ENCODE measurements at places on chromosomes 3 and 15. TPM values are rescaled to one million over a fixed set of nuclear protein-coding genes. Genes with fewer than 3 reads are reported as not detected.

- no peaks in the 10 kb centered on the region for H3K36me3 ChIP-seq
- no peak for DNase-seq
- H3K4me3 ChIP-seq = no peak overlapping the region
Measured at GRCh38 chr3:40152482-40153133, 156.9 kb upstream of the EIF1B start.

GRCh38 chr3:71436337-71436736 lies 147.2 kb downstream of the FOXP1 start:
- no peak overlapping the region for H3K4me3 ChIP-seq
- peaks cover 70% of the 10 kb centered on the region for H3K4me1 ChIP-seq
- no peak overlapping the region for H3K27ac ChIP-seq

Gene CACNA2D3
- total RNA-seq = 4.0 TPM

GRCh38 chr15:31116423-31117030 lies 15.0 kb upstream of the TRPM1 start:
- no peaks in the 10 kb centered on the region for H3K27me3 ChIP-seq
- no peak for DNase-seq
- no peaks in the 10 kb centered on the region for H3K4me1 ChIP-seq
- H3K36me3 ChIP-seq = no peaks in the 10 kb centered on the region
- H3K27ac ChIP-seq = no peak overlapping the region

GRCh38 chr15:99019558-99020540 lies 12.3 kb upstream of the PGPEP1L start:
- no peak overlapping the region for H3K4me3 ChIP-seq
- H3K27ac ChIP-seq = no peak overlapping the region
- DNase-seq = no peak
- H3K36me3 ChIP-seq = no peaks in the 10 kb centered on the region
- no peaks in the 10 kb centered on the region for H3K27me3 ChIP-seq

GRCh38 chr15:67997996-67998395 lies 56.1 kb upstream of the PIAS1 start:
- no peaks in the 10 kb centered on the region for H3K36me3 ChIP-seq
- H3K4me1 ChIP-seq = peaks cover 8% of the 10 kb centered on the region
- no peak for DNase-seq
- H3K4me3 ChIP-seq = no peak overlapping the region
- no peaks in the 10 kb centered on the region for H3K27me3 ChIP-seq

- no peak for DNase-seq
- no peaks in the 10 kb centered on the region for H3K36me3 ChIP-seq
- no peaks in the 10 kb centered on the region for H3K27me3 ChIP-seq
- peak overlapping the region; percentile 78 for H3K4me3 ChIP-seq
- H3K4me1 ChIP-seq = peaks cover 7% of the 10 kb centered on the region
- peak overlapping the region; percentile 44 for H3K27ac ChIP-seq
Measured at GRCh38 chr3:69385123-69385722, 665 bp downstream of the FRMD4B start.

DNA sequence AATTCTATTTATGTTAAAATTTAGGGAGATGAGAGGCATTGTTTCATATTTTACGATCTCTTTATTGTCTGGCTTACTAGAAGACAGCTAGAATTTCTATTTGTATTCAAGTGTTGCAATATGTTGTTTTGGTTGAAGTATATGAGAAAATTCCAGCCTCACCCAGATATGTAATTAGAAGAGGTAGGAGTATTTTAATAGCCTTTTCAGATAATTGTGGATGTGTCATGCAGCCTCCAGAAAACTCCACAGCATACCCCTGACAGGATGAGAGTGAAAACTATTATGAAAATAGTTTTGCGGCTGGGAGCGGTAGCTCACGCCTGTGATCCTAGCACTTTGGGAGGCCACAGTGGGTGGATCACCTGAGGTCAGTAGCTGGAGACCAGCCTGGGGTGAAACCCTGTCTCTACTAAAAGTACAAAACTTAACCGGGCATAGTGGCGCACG lies 21.5 kb upstream of the USP3 start:
- no peak overlapping the region for H3K27ac ChIP-seq
- H3K27me3 ChIP-seq = no peaks in the 10 kb centered on the region
- no peaks in the 10 kb centered on the region for H3K4me1 ChIP-seq
- no peak for DNase-seq
- H3K36me3 ChIP-seq = no peaks in the 10 kb centered on the region

Gene PLCB2
- total RNA-seq = 32.4 TPM

Gene FBXW12
- total RNA-seq = not detected

DNA sequence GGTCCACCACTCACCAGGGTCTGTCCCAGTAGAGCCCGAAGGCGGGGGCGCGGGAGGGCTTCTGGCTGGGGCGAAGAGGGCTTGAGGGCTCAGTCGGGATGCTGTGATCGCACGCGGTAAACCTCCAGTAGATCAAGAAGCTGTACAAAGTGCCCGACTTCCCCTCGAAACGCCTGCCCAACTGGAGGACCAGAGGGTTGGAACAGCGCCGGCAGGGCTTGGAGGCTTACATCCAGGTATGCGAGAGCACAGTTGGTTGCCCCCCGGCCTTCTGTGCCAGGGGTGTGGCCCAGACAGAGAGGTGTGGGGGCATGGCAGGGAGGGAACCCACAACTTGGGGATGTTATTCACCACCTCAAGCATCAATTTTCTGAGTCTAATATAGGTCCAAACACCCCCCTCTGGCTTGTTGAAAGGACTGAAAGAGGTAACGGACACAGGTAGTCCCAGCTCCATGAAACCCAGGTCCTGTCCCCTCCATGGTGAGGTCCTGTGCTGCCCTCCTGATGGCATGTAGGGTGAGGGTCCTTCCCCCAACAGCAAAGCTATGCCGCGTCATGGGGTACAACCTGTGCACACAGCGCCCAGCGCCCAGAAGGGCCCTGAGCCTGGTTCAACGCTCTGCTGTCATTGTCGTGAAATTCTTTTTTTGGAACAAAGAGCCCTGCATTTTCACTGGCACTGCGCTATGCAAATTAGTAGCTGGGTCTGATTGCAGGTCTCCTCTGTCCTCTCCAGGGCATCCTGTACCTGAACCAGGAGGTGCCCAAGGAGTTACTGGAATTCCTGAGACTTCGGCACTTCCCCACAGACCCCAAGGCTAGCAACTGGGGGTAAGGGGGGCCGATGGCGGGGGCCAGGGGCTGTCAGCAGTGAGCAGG lies 1.2 kb downstream of the SNX22 start:
- peaks cover 21% of the 10 kb centered on the region for H3K4me1 ChIP-seq
- no peak overlapping the region for H3K27ac ChIP-seq
- peaks cover 6% of the 10 kb centered on the region for H3K27me3 ChIP-seq
- DNase-seq = no peak
- H3K4me3 ChIP-seq = peak overlapping the region; percentile 68

GRCh38 chr15:52417521-52417920 lies 111.2 kb downstream of the MYO5A start:
- H3K27ac ChIP-seq = no peak overlapping the region
- DNase-seq = no peak
- H3K27me3 ChIP-seq = no peaks in the 10 kb centered on the region
- H3K4me1 ChIP-seq = no peaks in the 10 kb centered on the region

GRCh38 chr3:153115326-153115725 lies 46.7 kb upstream of the RAP2B start:
- H3K36me3 ChIP-seq = no peaks in the 10 kb centered on the region
- no peak overlapping the region for H3K4me3 ChIP-seq
- H3K4me1 ChIP-seq = no peaks in the 10 kb centered on the region
- no peak for DNase-seq

DNA sequence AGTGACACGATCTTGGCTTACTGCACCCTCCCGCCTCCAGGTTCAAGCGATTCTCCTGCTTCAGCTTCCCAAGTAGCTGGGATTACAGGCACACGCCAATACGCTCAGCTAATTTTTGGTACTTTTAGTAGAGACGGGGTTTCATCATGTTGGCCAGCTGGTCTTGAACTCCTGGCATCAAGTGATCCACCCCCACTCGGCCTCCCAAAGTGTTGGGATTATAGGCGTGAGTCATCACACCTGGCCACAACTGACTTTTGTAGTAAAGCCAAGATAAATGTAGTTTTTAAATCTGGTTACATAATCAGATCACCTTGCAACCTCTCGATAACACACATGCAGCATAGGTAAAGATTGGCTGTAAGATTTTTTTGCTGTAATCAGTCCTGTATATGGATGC lies 657.5 kb upstream of the DPPA4 start:
- no peaks in the 10 kb centered on the region for H3K36me3 ChIP-seq
- H3K27me3 ChIP-seq = no peaks in the 10 kb centered on the region
- no peak for DNase-seq
- no peak overlapping the region for H3K4me3 ChIP-seq
- H3K4me1 ChIP-seq = no peaks in the 10 kb centered on the region

DNA sequence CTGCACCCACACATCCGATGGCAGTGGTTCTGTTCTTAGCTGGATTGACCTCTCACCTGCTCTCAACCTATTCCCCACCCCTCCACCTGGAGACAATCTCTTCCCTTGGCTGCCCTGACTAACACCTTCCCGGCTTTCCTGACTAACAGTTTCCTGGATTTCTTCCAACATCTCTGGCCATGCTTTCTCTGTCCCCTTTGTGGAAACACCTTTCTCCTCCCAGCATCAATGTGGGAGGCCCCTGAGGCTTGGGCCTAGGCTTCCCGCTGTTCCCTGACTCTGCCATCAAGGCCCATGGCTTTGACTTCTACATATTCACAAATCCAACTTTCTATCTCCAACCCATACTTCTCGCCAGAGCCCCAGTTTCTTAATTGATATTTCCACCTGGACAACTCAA lies 142.8 kb upstream of the ATP2B2 start:
- H3K4me1 ChIP-seq = no peaks in the 10 kb centered on the region
- H3K36me3 ChIP-seq = no peaks in the 10 kb centered on the region
- no peak overlapping the region for H3K27ac ChIP-seq
- no peak overlapping the region for H3K4me3 ChIP-seq
- H3K27me3 ChIP-seq = no peaks in the 10 kb centered on the region

Gene CP
- 64.0 TPM for total RNA-seq

DNA sequence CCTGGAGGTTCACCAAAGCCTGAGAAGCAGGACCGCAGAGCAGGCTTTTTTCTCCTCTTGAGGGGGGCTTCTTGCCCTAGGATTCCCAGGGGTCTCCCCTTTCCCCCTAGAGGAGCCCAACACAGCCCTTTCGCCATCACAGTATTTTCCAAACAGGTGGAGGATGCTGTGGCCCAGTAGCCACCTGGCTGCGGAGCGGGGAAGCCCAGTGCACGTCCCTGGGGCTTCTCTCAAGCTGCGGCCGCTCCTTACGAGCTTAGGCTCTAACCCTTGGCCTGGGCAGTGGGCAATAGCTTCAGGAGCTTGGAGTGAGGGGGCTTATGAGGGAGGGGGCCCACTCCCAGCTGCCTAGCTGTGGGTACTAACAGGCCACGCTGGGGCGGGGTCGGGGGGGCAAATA lies 11.6 kb upstream of the DLL4 start:
- H3K4me3 ChIP-seq = no peak overlapping the region
- DNase-seq = no peak
- H3K27ac ChIP-seq = no peak overlapping the region
- H3K27me3 ChIP-seq = no peaks in the 10 kb centered on the region
- H3K4me1 ChIP-seq = no peaks in the 10 kb centered on the region

DNA sequence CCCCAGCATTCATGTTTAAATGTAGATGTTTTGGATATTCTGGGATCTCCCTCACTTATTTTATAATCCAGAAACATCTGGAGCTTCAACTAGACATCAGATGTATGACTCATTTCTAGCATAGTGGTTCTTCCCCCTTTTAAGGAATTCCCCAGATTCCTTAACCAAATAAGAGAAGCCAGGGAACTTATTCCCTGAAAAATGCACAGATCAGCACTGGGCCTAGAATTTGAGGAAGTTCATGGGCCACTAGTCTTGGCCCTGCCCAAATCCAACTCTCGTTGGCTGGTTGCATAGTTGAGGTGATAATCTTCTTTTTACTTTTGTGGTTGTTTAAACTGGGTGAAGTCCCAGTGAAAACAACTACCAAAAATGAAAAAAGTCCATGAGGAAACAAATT lies 20.4 kb downstream of the RARRES1 start:
- DNase-seq = no peak
- peak overlapping the region; percentile 54 for H3K27ac ChIP-seq
- H3K4me3 ChIP-seq = no peak overlapping the region
- H3K36me3 ChIP-seq = no peaks in the 10 kb centered on the region
- peaks cover 20% of the 10 kb centered on the region for H3K4me1 ChIP-seq

Gene SLC12A1
- 0.68 TPM for total RNA-seq

GRCh38 chr15:94387849-94388441 lies 156.6 kb downstream of the MCTP2 start:
- no peak for DNase-seq
- H3K4me1 ChIP-seq = no peaks in the 10 kb centered on the region
- no peak overlapping the region for H3K27ac ChIP-seq
- no peak overlapping the region for H3K4me3 ChIP-seq
- H3K27me3 ChIP-seq = no peaks in the 10 kb centered on the region

- no peaks in the 10 kb centered on the region for H3K36me3 ChIP-seq
- H3K27me3 ChIP-seq = no peaks in the 10 kb centered on the region
- no peaks in the 10 kb centered on the region for H3K4me1 ChIP-seq
- DNase-seq = no peak
- no peak overlapping the region for H3K4me3 ChIP-seq
Measured at GRCh38 chr3:61264281-61264680, 13.0 kb upstream of the FHIT start.

- DNase-seq = no peak
- H3K4me3 ChIP-seq = no peak overlapping the region
- no peaks in the 10 kb centered on the region for H3K4me1 ChIP-seq
- H3K36me3 ChIP-seq = no peaks in the 10 kb centered on the region
- H3K27me3 ChIP-seq = no peaks in the 10 kb centered on the region
Measured at GRCh38 chr3:8197384-8197783, 304.2 kb upstream of the LMCD1 start.

DNA sequence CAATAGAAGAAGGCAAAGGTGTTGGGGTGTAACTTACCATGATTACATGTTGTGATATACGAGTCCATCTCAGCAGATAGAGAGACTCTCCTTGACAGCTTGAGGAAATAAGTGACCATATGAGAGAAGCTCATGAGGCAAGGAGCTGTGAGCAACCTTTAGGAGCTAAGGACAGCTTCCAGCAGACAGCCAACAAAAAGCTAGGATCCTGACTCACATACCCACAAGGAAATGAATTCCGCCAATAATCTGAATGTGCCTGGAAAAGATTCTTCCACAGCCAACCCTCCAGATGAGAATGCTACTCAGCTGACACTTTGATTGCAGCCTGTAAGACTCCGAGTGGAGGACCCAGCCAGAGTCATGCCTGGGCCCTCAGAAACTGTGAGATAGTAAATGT lies 339.6 kb upstream of the TPRG1 start:
- peaks cover 33% of the 10 kb centered on the region for H3K4me1 ChIP-seq
- H3K27me3 ChIP-seq = no peaks in the 10 kb centered on the region
- no peak for DNase-seq
- H3K36me3 ChIP-seq = no peaks in the 10 kb centered on the region

GRCh38 chr3:5503136-5503535 lies 315.6 kb downstream of the EDEM1 start:
- DNase-seq = no peak
- no peaks in the 10 kb centered on the region for H3K36me3 ChIP-seq
- no peaks in the 10 kb centered on the region for H3K27me3 ChIP-seq

GRCh38 chr15:33941279-33942063 lies 26.8 kb upstream of the CHRM5 start:
- no peak for DNase-seq
- H3K4me3 ChIP-seq = no peak overlapping the region
- no peaks in the 10 kb centered on the region for H3K4me1 ChIP-seq
- no peaks in the 10 kb centered on the region for H3K36me3 ChIP-seq
